ENCODE measurements at places on chromosomes 4 and X.
A peak's percentile ranks its signal among the peaks of the same experiment; 100 is the strongest.

DNA sequence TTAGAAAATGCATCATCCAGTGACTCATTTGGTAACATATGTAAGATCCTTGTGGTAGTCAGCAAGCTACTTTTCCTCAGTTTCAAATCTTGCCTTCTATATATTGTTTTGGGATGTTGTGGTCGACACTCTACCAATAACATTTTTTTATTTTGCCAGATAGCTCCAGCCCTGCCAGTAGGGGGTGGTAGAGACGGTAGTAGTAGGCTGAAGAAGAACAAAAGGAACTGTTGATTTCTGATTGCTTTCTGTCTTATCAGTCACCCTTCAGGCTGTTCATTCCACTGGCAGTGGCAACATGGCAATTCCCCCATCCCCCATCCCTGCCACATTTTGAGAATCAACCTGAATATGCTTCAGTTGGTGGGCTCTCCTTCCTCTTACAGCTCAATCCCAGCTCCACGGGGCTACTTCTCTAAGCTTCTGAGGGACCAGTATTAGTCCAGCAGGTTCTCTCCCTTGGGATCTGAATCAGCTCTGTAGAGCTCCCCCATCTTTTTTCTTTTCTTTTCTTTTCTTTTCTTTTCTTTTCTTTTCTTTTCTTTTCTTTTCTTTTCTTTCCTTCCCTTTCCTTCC, 171.5 kb upstream of the VEGFC start:
- no peaks in the 10 kb centered on the region for H3K36me3 ChIP-seq
- no peaks in the 10 kb centered on the region for H3K27me3 ChIP-seq
- no peak overlapping the region for H3K27ac ChIP-seq
- no peak overlapping the region for H3K4me3 ChIP-seq

- no peak overlapping the region for H3K27ac ChIP-seq
- H3K27me3 ChIP-seq = peaks cover 3% of the 10 kb centered on the region
- DNase-seq = no peak
- no peaks in the 10 kb centered on the region for H3K36me3 ChIP-seq
- H3K4me3 ChIP-seq = no peak overlapping the region
- H3K4me1 ChIP-seq = no peaks in the 10 kb centered on the region
Observed at GRCh38 chr4:55311792-55312488, 34.1 kb upstream of the SRD5A3 start.

GRCh38 chrX:13284570-13284969, 35.3 kb downstream of the ATXN3L start:
- peaks cover 10% of the 10 kb centered on the region for H3K4me1 ChIP-seq
- DNase-seq = no peak
- no peak overlapping the region for H3K4me3 ChIP-seq
- H3K36me3 ChIP-seq = no peaks in the 10 kb centered on the region
- H3K27me3 ChIP-seq = no peaks in the 10 kb centered on the region
- H3K27ac ChIP-seq = no peak overlapping the region

- DNase-seq = no peak
- H3K27ac ChIP-seq = no peak overlapping the region
- no peaks in the 10 kb centered on the region for H3K27me3 ChIP-seq
- H3K36me3 ChIP-seq = no peaks in the 10 kb centered on the region
- no peaks in the 10 kb centered on the region for H3K4me1 ChIP-seq
Observed at GRCh38 chr4:7661846-7662506, 227.2 kb upstream of the PSAPL1 start.

GRCh38 chrX:138745196-138745595, 33.7 kb upstream of the FGF13 start:
- H3K4me3 ChIP-seq = no peak overlapping the region
- no peaks in the 10 kb centered on the region for H3K36me3 ChIP-seq
- no peaks in the 10 kb centered on the region for H3K27me3 ChIP-seq
- DNase-seq = no peak
- H3K4me1 ChIP-seq = no peaks in the 10 kb centered on the region
- H3K27ac ChIP-seq = no peak overlapping the region

- peak overlapping the region; percentile 41 for H3K4me3 ChIP-seq
- no peak for DNase-seq
- no peaks in the 10 kb centered on the region for H3K36me3 ChIP-seq
- no peaks in the 10 kb centered on the region for H3K27me3 ChIP-seq
Observed at GRCh38 chrX:40157228-40158035, 59.7 kb upstream of the BCOR start.

DNA sequence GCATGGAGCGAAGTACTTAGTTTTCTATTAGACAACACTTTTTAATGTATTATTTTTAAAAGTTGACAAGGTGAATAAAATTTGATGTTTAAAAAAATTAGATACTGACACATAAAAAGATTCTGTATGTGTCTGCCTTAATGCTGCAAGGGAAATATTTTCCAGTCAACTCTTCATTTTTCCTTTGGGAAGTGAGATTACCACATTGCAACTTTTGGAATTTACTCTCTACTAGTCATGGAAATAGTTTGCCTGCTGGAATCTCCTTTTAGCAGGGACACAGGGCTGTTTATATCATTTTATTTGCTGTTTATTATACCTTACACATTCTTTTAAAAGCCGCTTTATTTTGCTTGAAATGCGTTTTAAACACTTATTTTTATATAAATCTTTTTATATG, 135.1 kb downstream of the MID1 start:
- no peak overlapping the region for H3K4me3 ChIP-seq
- H3K27ac ChIP-seq = no peak overlapping the region
- H3K27me3 ChIP-seq = no peaks in the 10 kb centered on the region
- no peak for DNase-seq

GRCh38 chr4:581753-582361, 5.8 kb upstream of the TMEM271 start:
- no peak overlapping the region for H3K27ac ChIP-seq
- H3K4me3 ChIP-seq = no peak overlapping the region
- H3K4me1 ChIP-seq = peaks cover 7% of the 10 kb centered on the region
- H3K27me3 ChIP-seq = peaks cover 42% of the 10 kb centered on the region

Measured in activated B cell treated with CpG ODN at 0.5 μM for 24 hours (primary cell).